ENCODE measurements at places on chromosomes 3 and 15.

- DNase-seq, result no peak
Observed at GRCh38 chr3:12268049-12268735, 20.7 kb upstream of the PPARG start.

GRCh38 chr3:119659606-119660291 is 640 bp downstream of the POPDC2 start:
- DNase-seq, result no peak

DNA sequence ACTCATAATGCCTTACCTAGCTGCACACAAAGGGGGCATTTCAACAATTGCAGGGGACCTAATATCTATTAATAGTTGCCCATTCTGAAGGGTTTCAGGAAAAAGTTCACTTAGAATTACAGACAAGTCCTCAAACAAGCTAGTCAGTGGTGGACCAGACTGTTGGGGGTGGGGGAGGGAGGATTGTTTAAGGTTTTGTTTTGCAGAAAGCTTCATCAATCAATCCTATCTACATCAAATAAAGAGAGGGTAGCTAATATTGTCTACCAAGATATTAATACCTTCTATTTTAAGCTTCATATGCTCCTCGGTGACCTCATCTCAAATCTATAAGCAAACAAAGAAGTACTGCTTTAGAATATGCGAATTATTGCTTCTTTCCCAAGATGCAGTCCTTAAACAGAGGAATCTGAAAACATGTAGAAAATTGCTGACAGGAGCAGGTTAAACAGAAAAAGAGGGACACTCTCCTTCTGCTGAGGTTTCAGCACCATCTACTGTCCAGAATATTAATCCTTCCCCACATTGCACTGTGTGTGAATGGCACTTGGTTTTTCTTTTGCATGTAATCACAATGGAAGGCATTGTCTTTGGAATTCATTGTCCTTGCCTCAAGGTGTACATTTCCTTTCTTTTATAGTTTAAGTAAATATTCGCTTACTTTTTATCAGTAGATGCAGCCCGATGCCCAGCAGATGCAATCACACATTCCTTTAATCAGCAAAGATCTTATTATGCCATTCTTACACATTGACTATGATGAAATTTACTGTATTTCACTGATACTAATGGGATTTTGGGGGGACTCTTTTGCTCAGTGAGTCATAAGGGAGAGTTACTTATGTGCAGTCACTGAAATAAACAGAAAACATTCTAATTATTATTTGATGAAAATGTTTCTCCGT is 94.7 kb downstream of the IL5RA start:
- DNase-seq, result no peak

GRCh38 chr15:64703632-64703959 is 71.8 kb downstream of the RBPMS2 start:
- DNase-seq, result no peak

- no peak for DNase-seq
Observed at GRCh38 chr3:178485756-178486155, 50.5 kb upstream of the KCNMB2 start.

DNA sequence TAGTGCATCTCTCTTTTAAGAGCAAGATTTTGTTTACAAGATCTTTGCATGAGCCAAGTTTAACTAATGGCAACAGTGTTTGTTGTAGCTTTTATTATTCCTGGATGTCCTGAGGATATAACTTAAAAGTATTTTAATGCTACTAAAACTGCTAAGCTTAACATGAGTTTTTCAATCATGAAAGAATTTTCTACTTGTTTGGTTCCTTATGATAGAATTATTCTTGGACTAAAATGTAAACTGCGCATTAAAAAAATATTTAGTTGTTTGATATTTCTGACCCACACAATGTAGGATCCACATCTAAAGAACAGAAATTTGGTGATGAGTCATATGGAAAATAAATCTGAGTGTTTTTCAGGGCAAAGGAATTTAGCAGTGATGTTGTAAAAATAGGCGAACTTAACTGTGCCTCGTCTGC is 70.8 kb downstream of the RAP2B start:
- peak; percentile 78 for DNase-seq

DNA sequence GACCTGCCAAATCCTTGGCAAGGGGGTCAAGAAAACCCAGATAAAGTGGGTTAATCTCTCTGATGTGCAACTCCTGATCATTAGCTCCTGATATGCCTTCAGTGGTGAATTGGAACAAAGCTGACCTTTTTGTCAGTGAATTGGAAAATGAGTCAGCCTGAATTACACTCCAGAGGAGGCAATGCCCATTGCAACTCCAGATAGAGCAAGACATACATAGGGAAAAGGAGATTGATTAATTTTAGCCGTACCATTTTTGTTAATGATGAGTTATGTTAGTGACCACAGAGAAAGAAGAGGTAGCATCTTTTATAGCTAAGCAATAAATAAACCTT is 195.2 kb upstream of the CADPS start:
- no peak for DNase-seq

GRCh38 chr15:39852250-39852649 is 67.8 kb downstream of the GPR176 start:
- DNase-seq, result no peak

- no peak for DNase-seq
Observed at GRCh38 chr3:181757694-181758306, 46.1 kb downstream of the SOX2 start.

- DNase-seq, result peak; percentile 64
Observed at GRCh38 chr3:184168363-184169120, 6.1 kb upstream of the AP2M1 start.

DNA sequence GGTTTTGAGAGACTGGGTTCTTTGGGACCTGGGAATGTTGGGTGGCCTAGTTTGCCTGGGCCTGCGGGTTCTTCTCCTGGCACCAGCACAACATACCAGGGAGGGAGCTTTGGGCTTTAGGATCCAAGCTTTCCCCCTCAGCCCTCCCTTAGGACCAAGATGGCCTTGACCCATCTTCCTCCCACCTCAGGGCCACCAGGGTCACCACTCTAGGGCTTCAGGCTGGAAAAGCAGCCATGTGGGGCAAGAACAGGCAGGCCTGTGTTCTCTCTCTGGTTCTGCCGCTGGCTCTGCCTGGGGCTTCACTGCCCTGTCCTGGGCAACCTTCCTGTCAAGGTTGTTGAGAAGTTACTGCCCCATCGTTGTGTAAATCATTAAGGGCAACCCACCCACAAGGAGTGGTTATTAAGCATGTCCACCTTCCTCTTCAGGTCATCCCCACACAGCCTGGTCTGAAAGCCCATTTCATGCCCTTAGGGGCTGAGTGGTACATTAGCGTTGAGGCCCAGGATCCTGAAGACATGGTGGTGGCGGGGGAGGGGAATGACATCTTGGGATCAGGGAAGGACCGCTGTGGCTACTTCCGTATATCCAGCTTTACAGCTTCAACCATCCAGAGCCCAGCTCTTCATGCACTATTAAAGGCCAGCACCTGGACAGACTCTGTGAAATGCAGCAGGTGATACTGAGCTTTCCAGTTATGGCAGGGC is 652 bp downstream of the DUOX1 start:
- DNase-seq, result no peak

DNA sequence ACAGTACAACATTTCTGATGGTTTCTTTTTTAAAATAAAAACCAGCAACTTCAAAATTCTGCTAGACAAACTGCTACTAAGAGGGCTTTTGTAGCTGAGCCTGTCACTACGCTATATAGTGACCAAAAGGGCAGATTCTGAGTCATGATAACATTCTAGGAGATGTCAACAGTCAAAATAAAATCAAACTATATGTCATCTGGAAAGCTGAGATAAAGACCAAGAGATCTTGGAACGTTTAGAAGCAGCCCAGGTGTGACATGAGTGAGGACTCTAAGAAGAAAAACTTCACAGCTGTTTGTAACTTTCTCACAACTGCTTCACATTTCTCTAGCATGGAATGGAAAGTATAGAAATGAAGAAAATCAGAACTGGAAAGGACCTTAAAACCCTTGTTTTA is 84.6 kb downstream of the FILIP1L start:
- no peak for DNase-seq

- DNase-seq, result no peak
Observed at GRCh38 chr3:69496856-69497255, 111.0 kb upstream of the FRMD4B start.

- DNase-seq, result peak; percentile 83
Observed at GRCh38 chr3:46078712-46079400, 51.6 kb upstream of the XCR1 start.

DNA sequence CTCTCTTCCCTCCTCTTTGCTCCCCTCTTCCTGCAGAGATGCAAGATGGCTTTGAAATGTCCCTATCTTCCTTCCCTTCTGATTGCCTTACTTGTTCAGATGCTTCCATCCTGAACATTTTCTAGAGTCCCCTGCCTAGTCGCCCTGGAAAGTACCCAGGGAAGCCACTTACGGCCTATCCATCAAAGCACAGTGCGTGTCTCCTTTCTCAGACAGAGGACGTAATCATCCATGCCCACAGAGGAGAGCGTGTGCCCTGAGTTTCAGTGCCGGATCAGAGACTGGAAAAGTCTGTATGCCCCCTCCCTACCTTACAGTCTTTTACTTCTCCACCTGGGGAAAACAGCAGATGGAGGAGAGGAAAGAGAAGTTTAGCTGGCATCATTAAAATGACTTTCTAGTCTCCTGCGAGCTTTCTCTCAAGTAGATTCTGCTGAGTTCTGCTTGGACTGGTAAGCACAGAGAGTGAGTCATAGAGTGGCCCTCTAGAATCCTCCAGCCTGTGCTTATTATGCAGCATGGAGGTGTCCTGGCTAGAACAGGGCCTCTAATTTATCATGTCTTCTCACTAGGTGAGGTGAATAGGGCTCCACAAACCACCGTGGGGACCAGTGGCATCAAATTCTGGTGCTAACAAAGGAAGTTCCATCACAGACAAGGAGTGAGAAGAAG is 114.6 kb downstream of the SLCO3A1 start:
- no peak for DNase-seq

DNA sequence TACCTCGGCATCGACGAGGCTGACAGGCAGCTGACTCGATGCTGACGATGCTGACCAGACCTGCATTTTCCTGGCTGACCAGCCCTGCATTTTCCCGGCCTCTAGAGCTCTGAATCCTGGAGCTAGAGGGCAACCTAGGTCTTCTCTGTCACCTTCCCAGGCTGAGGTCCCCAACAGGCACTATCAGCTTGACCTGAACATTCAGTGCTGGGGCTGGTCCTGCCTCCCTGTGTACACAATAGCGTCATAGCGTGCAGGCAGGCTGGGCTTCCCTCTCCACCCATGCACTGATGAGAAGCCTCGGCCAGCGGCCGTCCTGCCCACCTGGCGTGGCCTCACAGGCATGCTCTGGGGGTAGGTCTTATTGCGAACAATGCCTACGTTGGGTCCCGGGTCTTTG is 62.3 kb upstream of the SNRPA1 start:
- no peak for DNase-seq

- DNase-seq, result no peak
Observed at GRCh38 chr3:114634635-114635034, 340.8 kb downstream of the TIGIT start.

- no peak for DNase-seq
Observed at GRCh38 chr3:138842483-138843188, 7.9 kb upstream of the PIK3CB start.

GRCh38 chr3:102030661-102031060 is 181.3 kb downstream of the NFKBIZ start:
- no peak for DNase-seq

DNA sequence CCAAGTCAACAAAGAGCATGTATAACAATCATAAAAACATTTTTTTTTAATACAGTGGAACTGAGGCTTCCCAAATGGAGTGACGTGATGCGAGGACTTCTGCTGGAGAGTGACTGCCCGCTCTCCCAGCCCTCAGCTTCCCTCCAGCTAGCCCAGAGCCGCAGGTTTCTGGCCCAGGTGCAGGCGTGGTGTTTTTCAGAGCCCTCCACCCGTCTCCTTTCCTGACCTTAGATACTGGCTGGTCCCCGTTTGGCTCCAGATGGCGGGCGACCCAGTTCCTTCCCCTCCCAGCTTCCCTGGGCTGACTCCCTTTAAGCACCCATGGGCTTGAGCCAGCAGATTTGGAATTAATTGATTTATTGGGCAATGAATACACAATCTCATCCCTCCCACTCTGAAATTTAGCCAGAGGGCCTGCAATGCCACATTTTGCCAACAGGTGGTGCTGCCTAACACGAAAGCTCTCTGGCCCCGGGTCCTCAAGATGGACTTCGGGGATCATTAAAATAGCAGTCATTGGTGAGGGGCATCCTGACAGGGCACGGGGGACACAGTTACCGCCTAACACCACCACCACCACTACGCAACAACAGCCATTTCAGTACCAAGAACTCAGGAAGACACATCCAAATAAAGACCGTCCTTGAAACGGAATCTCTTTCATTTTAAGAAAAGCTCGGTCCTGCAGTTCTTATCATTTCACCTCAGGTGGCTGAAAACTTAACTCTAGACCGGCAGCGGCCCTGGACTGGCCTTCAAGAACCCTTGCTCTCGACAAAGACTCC is 47.5 kb upstream of the MUC4 start:
- DNase-seq, result peak; percentile 45

GRCh38 chr3:73086071-73086494 is 24.6 kb downstream of the EBLN2 start:
- DNase-seq, result no peak

DNA sequence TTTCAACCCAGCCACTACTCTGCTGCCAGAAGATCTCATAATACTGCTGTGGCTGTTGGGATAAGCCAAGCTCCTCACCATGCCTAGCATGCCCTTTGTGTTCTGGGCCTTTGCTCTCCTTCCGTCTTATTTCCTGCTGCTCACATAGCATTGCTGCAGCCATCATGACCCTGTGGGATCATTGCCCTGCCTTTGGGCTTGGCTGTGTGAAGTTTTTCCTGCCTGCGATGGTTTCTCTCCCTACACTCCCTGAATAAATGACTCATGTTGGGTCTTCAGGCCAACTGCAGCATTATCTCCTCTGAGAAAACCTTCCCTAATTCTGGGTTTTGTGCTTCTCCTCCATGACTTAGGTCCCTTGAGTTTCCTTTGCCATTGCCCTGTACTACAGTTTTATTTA is 20.8 kb upstream of the TRA2B start:
- no peak for DNase-seq

DNA sequence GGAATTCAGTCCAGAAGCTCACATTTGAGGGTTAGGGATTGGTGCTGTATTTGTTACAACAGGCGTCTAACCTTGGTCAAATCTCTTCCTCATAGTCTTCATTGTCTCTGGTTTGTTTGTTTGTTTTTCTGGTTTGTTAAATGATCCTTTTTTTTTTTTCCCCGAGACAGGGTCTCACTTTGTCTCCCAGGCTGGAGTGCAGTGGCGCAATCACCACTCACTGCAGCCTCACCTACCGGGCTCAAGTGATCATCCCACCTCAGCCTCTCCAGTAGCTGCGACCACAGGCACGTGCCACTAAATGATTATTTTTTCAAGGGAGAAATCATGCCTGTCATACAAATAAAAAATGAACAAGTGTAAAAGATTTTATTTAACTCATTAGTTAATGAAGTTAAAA is 14.3 kb upstream of the ADPGK start:
- no peak for DNase-seq
